ENCODE measurements at places on chromosomes 12 and 14. TPM values are rescaled to one million over a fixed set of nuclear protein-coding genes. Genes with fewer than 3 reads are reported as not detected.

The RPS29 gene
- 2,497 TPM for total RNA-seq

The PABPN1 gene
- total RNA-seq = 293 TPM

The ITGA7 gene
- total RNA-seq = 2.7 TPM

The CYP27B1 gene
- 0.79 TPM for total RNA-seq

The ARHGAP9 gene
- total RNA-seq = 154 TPM

The ABHD12B gene
- total RNA-seq = not detected

The TAS2R20 gene
- 3.4 TPM for total RNA-seq

DNA sequence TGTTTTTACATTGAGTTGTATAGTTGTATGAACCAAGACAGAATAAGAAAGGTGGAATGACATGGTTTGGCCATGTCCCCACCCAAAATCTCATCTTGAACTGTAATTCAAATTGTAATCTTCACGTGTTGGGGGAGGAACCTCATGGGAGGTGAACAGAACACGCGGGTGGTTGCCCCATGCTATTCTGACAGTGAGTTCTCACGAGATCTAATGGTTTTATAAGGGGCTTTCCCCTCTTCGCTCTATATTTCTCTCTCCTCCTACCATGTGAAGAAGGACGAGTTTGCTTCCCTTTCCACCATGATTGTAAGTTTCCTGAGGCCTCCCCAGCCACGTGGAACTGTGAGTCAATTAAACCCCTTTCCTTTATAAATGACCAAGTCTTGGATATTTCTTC lies 25.3 kb downstream of the DDHD1 start:
- DNase-seq = peak; percentile 44

DNA sequence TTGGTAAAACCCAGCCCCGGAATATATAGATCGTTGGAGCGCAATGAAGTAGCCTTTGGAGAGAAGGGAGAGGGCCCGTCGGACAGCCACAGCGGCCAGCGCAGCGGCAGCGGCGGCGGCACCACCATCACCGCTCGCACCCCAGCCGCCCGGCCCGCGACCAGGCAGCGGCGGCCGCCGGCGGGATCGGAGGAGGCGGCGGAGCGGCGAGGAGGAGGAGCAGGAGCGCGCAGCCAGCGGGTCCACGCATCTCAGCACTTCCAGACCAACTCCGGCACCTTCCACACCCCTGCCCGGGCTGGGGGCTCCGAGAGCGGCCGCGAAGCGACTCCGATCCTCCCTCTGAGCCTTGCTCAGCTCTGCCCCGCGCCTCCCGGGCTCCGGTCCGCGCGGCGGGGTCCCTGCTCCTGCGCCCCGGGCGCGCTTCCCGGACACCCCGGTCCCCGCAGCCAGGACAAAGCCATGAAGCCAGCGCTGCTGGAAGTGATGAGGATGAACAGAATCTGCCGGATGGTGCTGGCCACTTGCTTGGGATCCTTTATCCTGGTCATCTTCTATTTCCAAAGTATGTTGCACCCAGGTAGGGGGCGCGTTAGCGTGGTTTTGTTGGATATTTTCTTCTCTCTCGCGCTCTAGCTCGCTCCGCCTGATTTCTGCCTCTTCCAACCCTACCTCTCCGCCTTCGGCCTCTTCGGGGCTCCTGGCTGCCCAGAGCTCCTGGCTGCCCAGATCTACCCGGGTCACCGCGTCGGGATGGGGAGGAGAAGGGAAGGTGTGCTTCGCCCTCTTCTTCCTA lies 400 bp downstream of the CHST11 start:
- peak; percentile 84 for DNase-seq

DNA sequence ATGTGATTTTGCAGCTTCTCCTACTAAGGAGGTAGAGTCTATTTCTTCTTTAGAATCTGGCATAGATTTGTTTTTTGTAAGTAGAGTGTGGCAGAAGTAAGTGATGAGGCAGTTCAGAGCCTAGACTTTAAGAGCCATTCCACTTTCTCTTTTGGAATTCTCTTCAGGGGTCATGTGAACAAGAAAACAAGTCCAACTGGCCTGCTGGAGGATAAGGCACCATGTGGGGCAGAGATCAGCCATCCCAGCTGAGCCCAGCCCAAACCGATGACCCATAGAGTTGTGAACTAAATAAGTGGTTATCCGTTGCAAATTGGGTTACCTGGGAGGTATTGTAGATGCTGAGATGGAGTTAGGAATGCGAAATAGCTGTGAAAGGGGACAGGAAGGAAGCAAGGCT lies 60.3 kb upstream of the TBPL2 start:
- no peak for DNase-seq

DNA sequence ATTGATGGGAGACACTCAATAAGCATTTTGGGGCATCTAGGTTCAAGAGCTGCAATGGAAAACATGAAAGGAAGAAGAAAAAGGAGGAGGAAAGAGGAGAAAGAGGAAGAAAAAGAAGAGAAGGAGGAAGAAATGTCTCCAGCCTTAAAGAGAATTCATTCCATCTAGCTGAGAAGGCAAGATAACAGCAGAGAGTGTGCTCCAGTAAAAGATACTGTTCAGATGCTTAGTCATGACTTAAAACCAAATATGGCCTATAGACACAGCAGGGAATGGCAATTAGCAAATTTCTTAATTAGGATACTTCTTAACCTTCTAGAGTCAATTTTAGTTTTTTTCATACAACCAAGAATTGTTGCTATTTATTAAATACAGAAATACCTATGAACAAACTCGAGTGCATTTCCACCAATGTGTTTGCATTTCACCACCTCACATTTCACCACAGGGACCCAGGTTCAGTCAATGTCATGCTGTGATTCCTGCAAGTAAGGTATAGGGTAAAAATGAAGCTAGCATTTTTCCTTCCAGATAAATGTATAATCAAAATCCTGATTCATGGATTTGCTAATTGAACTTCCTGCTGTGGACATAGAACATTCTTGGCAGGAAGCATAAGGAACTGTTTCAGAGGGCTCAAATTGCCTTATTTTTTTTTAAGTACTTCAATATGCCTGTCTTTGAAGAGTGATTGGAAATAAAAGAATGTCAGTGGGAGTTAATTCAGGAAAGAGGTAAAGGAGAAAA lies 177.8 kb downstream of the RPS29 start:
- no peak for DNase-seq

GRCh38 chr14:49464885-49465284 lies 121.3 kb downstream of the RPS29 start:
- DNase-seq = no peak

DNA sequence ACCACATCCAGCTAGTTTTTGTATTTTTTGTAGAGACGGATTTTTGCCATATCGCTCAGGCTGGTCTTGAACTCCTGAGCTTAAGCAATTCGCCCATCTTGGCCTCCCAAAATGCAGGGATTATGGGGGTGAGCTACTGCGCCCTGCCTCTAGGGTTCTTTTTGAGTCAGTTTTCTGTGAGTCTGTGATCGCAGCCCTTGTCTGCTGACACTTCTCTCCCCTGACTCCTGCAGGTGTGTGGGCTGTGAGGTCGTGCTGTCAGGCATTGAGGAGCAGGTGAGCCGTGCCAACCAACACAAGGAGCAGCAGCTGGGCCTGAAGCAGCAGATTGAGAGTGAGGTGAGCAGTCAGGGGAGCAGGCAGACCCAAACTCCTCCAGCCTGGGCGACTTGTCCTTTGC lies 6.3 kb downstream of the COPS7A start:
- DNase-seq = no peak

- no peak for DNase-seq
Measured at GRCh38 chr14:23154964-23155587, 28.4 kb downstream of the SLC7A8 start.

GRCh38 chr12:4270831-4271716 lies 2.5 kb upstream of the CCND2 start:
- DNase-seq = peak; percentile 84

DNA sequence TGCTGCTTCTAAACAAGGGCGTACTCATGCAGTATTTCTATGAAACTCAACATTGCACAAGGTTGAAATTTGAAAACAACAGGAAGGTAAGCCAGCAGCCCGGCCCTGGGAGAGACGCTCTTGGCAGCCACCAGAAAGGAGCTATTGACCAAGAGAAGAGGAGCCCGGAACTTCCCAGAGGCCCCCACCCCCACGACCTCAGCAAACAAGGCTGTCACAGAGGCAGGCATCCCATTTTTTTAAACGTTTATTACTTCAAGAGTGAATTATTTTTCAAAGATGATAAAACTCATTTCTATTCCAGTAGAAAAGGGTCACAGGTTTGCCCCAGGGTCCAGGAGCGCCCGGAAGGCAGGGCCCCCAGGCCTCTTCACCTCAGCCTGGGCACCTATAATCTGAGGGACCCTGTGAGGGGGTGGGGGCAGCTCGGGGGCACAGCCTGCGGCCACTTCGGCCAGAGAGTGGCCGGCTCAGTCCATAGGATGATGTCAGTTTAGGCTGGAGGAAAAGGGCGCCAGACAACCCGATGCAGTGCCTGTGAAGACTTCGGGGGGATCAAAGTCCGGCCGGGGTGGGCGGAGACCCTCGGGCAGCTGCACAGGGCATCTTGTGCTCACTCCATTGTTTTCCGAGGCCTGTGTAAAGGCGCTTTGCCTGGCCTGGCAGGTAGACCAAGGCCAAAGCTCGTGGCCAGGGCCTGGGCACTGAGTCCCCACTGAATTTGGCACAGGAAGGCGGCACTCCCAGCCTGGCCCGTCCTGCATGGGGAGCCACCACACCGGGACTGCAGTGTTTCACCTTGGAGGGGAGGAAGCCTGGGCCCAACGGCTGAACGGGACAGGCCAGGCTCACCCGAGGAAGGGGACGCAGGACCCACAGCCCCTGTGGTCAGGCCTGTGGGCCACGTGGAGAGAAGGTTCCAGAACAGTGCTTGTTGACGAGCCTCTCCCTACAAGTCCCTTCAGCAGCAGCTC lies 86.0 kb downstream of the SCARB1 start:
- DNase-seq = no peak

DNA sequence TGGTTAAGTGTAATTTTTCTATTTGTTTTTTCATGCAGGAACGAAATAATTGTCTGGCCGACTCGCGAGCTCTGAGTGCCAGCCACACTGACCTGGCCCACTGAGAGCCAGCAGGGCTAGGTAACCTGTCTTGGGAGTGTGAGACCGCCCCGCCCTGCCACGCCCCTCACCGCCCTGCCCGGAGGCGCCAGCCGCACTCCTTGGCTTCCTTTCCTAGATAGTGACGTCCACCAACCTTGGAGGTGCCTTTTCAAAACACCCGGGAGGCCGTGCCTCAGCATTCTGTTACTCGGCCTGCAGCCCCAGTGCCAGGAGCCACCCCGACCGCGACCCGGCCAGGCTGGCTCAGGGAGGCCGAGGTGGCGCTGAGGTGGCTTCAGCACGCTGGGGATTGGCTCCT lies 21.7 kb downstream of the XRCC3 start:
- no peak for DNase-seq

DNA sequence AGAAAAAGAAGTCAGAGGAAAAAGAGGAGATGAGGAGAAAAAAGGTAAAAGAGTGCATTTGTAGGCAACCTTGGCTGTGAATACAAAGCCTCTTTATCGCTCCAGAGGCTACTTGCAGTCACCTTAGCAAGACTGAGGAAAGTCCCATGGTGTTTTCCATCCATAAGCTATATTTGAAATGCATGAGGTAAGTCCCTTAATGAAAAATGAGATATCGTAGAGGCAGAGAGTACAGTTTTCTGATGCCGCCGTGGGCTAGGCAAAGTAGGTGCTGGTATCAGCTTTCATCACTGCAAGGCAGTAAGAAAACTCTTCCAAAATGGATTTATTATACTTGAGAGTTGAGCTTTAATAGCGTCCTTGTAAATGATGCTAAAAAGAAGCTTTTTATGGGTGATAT lies 186.8 kb downstream of the ASCL1 start:
- DNase-seq = no peak

DNA sequence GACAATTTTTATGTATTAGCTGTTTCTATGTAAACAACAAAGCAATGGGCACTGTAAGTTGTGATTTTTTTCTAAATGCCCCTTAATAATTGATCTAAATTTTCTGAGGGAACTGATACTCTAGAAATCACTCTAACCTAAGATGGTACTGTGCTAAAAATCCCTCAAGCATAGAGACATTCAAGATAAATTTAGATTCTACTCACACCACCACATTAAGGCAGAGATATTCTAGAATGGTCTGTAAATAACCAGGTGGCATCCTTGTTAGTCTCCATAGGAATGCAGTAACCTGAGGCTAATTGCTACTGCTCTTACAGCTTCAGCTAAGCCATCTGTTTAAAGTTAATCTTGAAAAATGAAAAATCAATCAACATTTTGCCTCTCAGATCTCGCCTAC lies 87.3 kb downstream of the SLC41A2 start:
- DNase-seq = no peak

GRCh38 chr14:22976620-22977433 lies 5.5 kb downstream of the AJUBA start:
- DNase-seq = no peak

DNA sequence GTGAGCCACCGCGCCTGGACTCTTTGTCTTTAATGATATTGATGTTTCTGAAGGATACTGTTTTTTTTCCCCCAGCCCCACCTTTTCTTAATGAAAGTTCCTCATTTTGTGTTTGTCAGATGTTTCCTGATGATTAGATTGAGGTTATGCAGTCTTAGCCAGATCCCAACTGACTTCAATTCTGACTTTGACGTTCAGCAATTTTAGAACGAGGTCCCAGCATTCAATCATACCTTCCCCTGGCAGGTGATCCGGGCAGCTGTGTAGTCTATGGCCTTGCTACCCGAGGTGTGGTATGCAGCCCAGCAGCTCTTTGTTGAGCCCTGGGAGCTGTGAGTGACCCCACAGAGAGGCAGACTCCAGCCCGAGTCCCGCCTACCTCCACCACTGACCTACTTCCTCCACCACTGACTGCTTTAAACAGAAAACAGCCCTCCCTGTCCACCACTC lies 82.7 kb downstream of the LGMN start:
- peak; percentile 88 for DNase-seq

DNA sequence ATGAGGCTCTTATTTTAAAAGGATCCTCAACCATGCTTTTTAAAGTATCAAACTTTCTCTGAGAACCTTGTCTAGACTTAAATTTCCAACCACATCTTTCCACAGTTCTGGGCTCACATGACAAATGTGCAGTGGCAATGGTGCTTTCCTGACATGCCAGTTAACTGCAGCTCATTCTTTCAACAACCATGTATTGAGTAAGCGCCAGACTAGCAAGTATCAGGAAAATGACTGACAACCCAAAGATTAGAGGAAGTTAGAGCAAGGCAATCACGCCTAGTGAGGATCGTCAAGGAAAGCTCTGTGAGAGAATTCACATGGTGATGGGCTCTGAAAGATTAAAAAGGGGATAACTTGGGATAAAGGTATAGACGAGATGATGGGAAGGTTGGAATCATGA lies 35.8 kb downstream of the FLVCR2 start:
- DNase-seq = no peak

- DNase-seq = no peak
Measured at GRCh38 chr14:73613046-73613383, 698 bp downstream of the ACOT6 start.

- DNase-seq = no peak
Measured at GRCh38 chr14:31162910-31163649, 44.5 kb downstream of the HECTD1 start.

DNA sequence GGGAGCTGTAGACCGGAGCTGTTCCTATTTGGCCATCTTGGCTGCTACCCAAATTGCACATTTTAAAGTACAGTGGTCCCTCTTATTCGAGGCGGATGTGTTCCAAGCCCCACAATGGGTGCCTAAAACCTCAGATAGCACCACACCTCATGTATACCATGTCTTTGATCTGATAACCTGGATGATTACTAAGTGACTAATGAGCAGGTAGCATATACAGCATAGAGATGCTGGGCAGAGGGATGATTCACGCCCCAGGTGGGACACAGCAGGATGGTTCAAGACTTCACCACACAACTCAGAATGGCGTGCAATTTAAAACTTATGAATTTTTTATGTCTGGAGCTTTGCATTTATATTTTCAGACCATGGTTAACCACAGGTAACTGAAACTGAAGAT lies 255.0 kb downstream of the AKAP6 start:
- no peak for DNase-seq

GRCh38 chr12:110661337-110661972 lies 27.5 kb downstream of the HVCN1 start:
- DNase-seq = peak; percentile 93

- DNase-seq = no peak
Measured at GRCh38 chr14:52875707-52876106, 75.1 kb downstream of the FERMT2 start.

Measured in B cell (primary cell).